ENCODE measurements at places on chromosomes 12 and 14. TPM values are rescaled to one million over a fixed set of nuclear protein-coding genes. Genes with fewer than 3 reads are reported as not detected.
A peak's percentile ranks its signal among the peaks of the same experiment; 100 is the strongest.

DNA sequence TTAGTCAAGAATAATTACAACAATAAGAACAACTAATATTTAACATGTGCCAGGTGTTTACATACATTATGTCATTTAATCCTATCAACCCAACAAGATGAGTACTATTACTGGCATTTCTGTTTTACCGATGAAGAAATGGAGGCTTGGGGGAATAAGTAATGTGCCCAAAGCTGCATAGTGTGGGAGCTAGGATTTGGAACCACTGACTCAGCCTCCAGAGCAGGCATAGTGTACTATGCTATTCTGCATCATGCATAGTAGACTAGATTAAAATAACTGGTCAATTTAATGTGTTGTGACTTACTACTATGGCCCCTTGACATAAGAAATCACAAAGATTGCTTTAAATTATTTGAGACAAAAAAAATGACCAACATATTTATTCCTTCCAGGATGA is 9.5 kb downstream of the GPR19 start:
- no peak overlapping the region for H3K4me3 ChIP-seq
- peaks cover 2% of the 10 kb centered on the region for H3K27me3 ChIP-seq
- no peak overlapping the region for H3K27ac ChIP-seq
- H3K36me3 ChIP-seq, result no peaks in the 10 kb centered on the region
- no peak for DNase-seq

The TSPAN19 gene
- not detected for total RNA-seq

- no peak overlapping the region for H3K27ac ChIP-seq
- peaks cover 4% of the 10 kb centered on the region for H3K27me3 ChIP-seq
- H3K4me3 ChIP-seq, result no peak overlapping the region
- no peaks in the 10 kb centered on the region for H3K4me1 ChIP-seq
These were observed 277.8 kb upstream of the SYT1 start for GRCh38 chr12:78586790-78587189.

The CCDC198 gene
- total RNA-seq, result 0.13 TPM

- no peak overlapping the region for H3K4me3 ChIP-seq
- H3K27ac ChIP-seq, result no peak overlapping the region
- H3K36me3 ChIP-seq, result no peaks in the 10 kb centered on the region
- no peaks in the 10 kb centered on the region for H3K4me1 ChIP-seq
- no peak for DNase-seq
These were observed 19.6 kb upstream of the PPP1R13B start for GRCh38 chr14:103867020-103867419.

- no peak overlapping the region for H3K4me3 ChIP-seq
- H3K4me1 ChIP-seq, result peaks cover 12% of the 10 kb centered on the region
- H3K27ac ChIP-seq, result peak overlapping the region; percentile 47
- peaks cover 38% of the 10 kb centered on the region for H3K27me3 ChIP-seq
- H3K36me3 ChIP-seq, result no peaks in the 10 kb centered on the region
These were observed 14.6 kb downstream of the RAPGEF3 start for GRCh38 chr12:47744005-47744651.

- H3K4me1 ChIP-seq, result peaks cover 26% of the 10 kb centered on the region
- no peak overlapping the region for H3K27ac ChIP-seq
- no peaks in the 10 kb centered on the region for H3K36me3 ChIP-seq
- DNase-seq, result no peak
- no peaks in the 10 kb centered on the region for H3K27me3 ChIP-seq
These were observed 3.9 kb upstream of the RARG start for GRCh38 chr12:53235742-53236442.

DNA sequence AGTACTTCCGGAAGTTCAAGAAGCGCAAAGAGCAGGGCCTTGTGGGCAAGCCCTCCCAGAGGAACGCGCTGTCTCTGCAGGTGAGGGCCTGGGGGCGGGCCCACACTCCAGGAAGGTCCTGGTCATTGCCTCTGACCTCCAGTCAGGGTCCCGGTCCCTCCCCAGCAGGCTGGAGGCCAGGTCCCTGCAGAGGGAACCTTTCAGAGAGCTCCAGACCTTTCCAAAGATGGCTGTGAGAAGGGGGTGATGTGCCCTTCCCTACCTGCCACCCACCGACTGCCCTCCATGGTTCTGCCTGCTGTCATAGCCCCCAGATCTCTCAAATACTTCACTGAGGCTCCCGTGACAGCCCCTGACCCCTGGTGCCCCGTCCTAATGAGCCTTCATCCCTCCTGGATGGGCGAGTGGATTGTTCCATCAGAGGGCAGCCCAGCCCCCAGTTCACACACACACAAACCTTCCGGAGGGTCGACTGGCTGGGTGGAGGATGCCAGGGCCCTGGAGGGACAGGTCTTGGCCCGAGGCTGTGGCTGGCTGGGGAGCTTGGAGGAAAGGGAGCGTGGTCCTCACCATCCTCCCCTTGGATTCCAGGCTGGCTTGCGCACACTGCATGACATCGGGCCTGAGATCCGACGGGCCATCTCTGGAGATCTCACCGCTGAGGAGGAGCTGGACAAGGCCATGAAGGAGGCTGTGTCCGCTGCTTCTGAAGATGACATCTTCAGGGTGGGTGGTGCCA is 117.5 kb upstream of the FKBP4 start:
- no peak for DNase-seq
- H3K27ac ChIP-seq, result no peak overlapping the region

DNA sequence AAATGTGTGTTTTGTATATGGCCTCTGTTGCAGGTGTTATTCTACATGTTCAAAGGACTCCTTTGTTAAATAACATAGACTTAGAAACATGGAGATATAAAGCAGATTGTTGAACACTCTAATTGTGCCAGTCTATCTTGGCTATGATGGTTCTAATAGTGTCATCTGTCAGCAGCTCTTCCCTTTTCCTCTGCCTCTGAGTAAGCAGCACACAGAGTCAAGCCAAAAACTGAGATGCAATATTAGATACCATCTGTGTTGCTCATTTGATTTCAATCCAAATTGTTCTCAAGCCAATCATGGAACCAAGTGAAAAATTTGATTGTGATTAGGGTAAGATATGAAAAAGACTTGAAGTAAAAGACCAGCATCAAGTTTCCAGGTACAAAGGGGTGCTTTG is 871.1 kb upstream of the MGAT4C start:
- H3K36me3 ChIP-seq, result no peaks in the 10 kb centered on the region
- H3K27ac ChIP-seq, result no peak overlapping the region
- no peak for DNase-seq
- H3K4me3 ChIP-seq, result no peak overlapping the region
- no peaks in the 10 kb centered on the region for H3K4me1 ChIP-seq

The CNTN1 gene
- total RNA-seq, result 1.8 TPM

The AQP6 gene
- total RNA-seq, result not detected

The USP44 gene
- total RNA-seq, result 0.18 TPM

- no peak overlapping the region for H3K4me3 ChIP-seq
- H3K27me3 ChIP-seq, result no peaks in the 10 kb centered on the region
- peak overlapping the region; percentile 92 for H3K27ac ChIP-seq
- H3K4me1 ChIP-seq, result peaks cover 43% of the 10 kb centered on the region
- DNase-seq, result peak; percentile 64
These were observed 45.9 kb downstream of the TSPAN9 start for GRCh38 chr12:3122841-3123678.

DNA sequence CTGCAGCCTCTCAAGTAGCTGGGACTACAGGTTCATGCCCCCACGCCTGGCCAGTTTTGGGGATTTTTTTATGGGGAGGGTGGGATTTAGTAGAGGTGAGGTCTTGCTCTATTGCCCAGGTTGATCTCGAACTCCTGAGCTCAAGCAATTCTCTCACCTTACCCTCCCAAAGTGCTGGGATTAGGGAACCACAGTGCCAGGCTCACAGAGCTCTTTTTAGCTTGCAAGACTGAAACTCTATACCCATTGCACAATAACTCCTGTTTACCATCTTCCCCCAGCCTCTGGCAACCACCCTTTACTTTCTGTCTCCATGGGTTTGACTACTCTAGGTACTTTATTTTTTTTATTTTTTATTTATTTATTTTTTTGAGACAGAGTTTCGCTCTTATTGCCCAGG is 25.7 kb upstream of the CDK17 start:
- H3K4me3 ChIP-seq, result no peak overlapping the region
- H3K27me3 ChIP-seq, result no peaks in the 10 kb centered on the region
- peaks cover 41% of the 10 kb centered on the region for H3K4me1 ChIP-seq

The OR4E1 gene
- total RNA-seq, result not detected
